ENCODE measurements at places on chromosomes 16 and 17.
A peak's percentile ranks its signal among the peaks of the same experiment; 100 is the strongest.

- no peak for DNase-seq
These were observed 23.7 kb upstream of the PHLPP2 start for GRCh38 chr16:71748226-71748625.

GRCh38 chr17:50893183-50893993, 27.2 kb upstream of the TOB1 start:
- no peak for DNase-seq

DNA sequence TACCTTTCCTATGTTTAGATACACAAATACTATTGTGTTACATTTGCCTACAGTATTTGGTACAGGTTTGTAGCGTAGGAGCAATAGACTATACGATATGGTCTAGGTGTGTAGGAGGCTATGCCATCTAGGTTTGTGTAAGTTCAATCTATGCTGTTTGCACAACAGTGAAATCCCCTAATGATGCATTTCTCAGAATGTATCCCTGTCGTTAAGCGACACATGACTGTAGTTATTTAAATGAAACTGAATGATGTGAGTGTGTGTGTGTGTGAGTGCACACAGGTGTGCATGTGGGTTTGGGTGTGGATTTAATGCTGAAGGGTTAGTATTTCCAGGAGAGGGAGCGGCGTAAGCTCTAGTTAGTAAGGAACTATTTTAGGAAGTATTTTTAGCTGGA, 34.6 kb upstream of the SMIM36 start:
- no peak for DNase-seq

- no peak for DNase-seq
These were observed 98.2 kb downstream of the AXIN2 start for GRCh38 chr17:65463242-65463641.

- DNase-seq = no peak
These were observed 104.7 kb downstream of the COPRS start for GRCh38 chr17:31754239-31754945.

- no peak for DNase-seq
These were observed 26.5 kb downstream of the SREBF1 start for GRCh38 chr17:17810084-17810894.

DNA sequence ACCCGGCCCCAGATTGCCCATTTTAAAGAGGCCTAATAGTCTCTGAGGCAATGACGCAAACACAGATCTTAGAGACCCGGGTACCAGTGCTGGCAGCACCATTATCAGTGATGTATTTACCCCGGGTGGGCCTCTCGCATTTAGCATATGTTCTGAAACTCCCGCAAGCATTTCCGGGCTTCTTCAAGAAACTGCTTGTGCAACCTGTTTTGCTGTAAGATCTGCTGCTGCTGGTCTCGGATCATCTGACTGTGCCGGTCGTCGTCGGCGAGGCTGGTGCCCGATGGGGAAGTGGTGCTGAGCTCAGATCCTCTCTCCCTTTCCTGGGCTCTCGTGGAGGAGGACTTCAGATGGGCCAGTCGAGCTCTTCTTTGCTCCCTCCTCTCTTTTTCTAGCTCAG, 12.5 kb downstream of the CEP295NL start:
- peak; percentile 47 for DNase-seq

GRCh38 chr16:85296859-85297660, 184.8 kb upstream of the CIBAR2 start:
- peak; percentile 58 for DNase-seq

DNA sequence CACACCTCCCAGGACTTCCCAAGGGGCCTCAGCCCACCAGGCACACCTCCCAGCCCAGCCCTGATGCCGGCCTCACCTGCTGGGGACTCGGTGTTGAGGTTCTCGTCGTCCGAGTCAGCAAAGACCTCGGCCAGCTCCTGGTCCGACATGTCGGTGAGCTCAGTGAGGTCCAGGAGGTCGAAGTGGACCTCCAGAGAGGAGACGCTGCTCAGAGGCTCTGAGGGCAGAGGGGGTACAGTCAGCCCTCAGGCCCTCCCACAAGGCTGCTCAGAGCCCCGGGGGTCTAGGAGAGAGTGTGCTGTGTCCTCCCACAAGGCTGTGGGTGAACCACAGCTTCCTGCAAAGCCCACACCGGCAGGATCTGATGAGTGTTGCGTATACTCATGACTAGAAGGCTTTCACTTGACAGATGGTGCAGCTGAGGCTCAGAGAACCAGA, 10.5 kb downstream of the DBNDD1 start:
- DNase-seq = peak; percentile 71

GRCh38 chr17:18363101-18364049, at the start of gene SHMT1:
TSS of gene SHMT1 (minus strand) at chr17:18363550. CDS start at chr17:18355981, 7,569 bp downstream.
- peak; percentile 91 for DNase-seq

GRCh38 chr17:44796731-44797130, 33.4 kb downstream of the GJC1 start:
- no peak for DNase-seq

DNA sequence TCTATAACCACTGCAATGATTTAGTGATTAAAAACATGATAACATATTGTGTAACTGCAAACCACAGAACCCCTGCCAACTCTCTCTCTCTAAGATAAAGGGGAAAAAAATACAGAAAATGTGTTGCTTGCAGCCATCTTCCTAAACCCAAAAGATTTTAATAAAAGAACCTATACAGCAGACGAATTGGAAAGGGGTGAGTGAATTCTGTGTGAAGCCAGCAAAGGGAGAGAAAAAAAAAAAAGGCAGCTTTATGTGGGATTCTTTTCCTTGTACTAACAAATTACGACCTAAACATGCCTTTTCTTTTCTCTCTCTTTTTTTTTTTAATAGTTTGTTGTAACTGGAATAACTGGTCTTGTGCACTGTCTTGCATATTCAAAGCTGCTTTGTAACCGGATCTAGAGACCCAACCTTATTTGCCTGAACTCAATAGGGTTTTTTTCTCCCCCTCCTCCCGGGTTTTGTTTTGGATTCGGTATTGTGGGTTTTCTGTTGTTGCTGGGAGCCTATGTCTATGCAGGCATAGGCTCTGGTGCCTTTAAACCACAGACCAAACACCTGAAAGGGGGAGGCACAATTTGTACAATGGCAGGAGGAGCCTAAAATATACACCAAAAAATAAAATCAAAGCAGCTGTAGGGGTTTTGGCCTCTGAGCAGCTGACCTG, 7.0 kb upstream of the ZFHX3 start:
- DNase-seq = no peak

GRCh38 chr17:57294101-57294500, 37.8 kb downstream of the MSI2 start:
- no peak for DNase-seq

DNA sequence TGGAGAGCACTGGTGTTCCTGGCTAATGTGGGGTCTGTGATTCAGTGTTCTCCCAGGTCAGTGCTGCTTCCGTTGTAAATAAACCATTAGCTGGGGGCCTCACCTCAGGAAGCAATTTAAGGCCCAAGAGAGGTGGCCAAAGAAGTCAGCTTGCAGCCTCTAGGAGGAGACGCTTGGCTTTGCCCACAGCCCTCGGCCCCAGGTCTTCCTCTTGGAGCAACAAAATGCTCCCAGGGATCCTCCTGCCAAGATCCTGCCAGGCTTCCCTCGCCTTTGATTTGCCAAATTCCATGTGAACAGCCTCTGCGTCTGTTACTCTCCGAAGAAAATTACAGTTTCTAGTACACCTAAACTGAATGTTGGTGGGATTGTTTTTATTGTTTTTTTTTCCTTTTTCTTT, 62.4 kb upstream of the TBX2 start:
- DNase-seq = no peak

GRCh38 chr17:77572065-77572601, 386.4 kb upstream of the TNRC6C start:
- no peak for DNase-seq

DNA sequence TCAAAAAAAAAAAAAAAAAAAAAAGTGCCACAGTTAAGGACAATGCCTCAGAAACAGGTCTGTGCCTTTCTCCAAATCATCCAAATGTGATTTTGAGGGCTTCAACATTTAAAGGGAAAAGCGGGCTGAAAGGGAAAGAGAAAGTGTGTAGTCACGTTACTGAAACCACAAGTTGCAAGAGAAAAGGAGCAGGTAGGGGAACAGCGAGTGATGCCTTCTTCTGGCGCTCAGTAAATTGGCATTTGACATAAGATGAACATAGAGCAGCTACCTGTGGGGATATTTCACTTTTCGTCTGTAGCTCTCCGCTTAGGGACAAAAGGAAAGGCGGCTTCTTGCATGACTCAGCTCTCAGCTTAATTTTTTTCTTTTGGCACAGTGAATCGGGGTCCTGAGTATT, 11.1 kb downstream of the CMTM2 start:
- peak; percentile 21 for DNase-seq

GRCh38 chr16:4677994-4678393, 15.4 kb upstream of the NUDT16L1 start:
- no peak for DNase-seq

- DNase-seq = no peak
These were observed 33.2 kb upstream of the USP7 start for GRCh38 chr16:8996891-8997290.

GRCh38 chr16:53974484-53975080, 270.6 kb downstream of the FTO start:
- DNase-seq = no peak

DNA sequence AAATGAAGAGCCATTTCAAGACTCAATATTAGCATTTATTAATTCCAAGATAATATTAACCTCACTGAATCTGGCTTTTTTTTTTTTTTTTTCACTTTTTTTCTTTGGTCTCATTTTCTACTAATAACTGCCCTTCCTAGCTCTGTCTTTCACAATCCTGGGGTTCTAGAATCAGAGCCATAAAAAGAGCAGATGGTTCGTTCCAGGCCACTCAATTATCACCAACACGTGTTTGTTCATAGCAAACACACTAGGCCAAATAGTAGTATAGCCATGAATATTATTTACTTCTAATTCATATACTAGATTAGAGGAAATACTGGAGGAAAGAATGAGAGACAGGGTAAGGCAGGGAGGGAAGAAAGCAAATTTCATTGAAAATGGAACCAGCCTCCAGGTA, 39.8 kb downstream of the TEX2 start:
- DNase-seq = no peak

DNA sequence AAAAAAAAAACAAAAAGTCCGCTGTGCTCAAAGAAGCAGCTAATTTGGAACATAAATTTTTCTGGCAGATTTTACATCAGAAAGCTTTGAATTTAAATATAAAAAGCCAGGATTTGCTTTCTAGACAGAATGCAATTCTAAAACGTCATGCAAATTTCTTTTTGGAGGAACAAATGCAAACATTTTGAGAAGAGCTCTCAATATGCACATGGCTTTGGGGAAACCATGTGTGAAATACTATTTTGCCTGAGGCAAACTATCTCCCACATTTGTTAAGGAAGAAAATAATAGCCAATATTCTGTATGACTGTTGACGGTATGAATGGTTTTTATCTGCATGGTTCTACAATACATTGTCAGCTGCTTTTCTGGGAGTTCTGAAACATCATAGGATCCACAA, 320.0 kb upstream of the PSMD7 start:
- DNase-seq = no peak

- no peak for DNase-seq
These were observed 19.2 kb downstream of the ARHGAP27 start for GRCh38 chr17:45413498-45413923.

DNA sequence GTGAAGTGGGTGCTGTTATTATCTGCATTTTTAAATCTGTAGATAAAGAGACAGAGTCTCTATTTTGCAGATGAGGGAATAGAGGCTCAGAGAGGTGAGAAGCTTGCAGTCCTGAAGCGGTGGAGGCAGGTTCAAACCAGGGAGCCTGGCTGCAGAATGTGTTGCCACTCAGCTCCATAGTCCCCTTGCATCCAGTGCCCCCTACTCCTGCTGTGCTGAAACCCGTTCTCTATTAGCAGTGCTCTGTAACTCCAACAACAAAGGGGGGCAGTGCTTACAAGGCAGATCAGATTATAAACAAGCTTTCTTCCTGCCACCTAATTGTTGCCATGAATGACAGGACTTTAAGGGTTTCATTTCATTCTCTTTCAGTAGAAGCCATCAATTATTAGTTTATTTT, 118.1 kb upstream of the CACNG3 start:
- no peak for DNase-seq

DNA sequence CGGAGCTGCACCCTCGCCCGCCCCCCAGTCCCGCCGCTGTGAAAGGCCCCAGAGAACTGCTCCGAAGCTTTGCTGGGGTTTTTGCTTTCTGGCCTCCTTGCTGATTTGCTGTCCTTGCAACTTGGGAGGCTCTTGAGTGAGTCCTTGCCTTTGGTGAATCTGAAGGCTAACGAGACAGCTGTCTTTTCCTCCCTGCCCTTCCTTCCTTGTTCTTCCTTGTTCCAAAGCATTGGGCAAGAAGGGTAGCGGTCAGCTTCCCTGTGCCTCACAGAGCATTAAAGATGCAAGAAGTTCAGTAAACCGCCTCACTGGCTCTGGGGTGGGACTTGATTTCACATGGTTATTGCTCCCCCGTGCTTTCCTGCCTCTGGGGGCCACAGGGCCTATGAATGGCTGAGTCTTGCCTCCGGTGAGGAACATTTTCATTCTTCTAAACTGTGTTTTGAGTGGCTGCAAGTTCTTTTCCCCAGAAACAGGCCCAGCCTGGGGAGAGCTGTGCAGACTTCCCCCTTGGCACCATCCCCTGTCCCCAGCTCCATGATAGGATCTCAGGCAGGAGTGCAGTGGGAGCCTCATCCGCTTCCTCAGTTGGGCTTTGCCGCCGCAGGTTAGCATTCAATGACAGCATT, 1.4 kb downstream of the YPEL2 start:
- no peak for DNase-seq

DNA sequence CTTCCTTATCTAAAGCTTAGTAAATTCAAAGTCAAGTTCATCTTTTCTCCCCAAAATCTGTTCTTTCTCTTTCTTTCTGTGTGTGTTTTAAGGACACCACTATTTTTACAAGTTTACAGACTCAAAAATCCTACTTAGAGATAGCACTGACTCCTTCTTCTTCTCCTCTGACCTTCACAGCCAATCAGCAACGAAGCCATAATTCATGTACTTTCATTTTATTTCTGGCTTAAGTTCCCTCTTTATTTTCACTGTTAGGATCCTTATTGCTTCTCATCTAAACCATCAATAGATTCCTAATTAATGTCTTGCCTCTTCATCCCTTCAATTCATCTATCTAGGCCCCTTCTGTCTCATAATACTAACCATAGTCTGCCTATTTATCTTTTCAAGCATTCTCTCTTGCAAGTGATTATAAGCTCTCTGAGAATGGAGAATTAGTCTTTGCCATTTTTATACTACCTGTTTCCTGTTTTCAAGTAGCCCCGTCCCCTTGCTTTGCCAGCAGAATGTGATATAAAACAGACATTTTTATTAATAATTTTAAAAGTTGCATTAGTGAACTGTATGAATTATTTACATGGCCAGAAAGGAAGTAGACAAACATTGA, 27.0 kb downstream of the CDC27 start:
- DNase-seq = no peak

- DNase-seq = no peak
These were observed 361.8 kb upstream of the CDH5 start for GRCh38 chr16:66004699-66005098.

DNA sequence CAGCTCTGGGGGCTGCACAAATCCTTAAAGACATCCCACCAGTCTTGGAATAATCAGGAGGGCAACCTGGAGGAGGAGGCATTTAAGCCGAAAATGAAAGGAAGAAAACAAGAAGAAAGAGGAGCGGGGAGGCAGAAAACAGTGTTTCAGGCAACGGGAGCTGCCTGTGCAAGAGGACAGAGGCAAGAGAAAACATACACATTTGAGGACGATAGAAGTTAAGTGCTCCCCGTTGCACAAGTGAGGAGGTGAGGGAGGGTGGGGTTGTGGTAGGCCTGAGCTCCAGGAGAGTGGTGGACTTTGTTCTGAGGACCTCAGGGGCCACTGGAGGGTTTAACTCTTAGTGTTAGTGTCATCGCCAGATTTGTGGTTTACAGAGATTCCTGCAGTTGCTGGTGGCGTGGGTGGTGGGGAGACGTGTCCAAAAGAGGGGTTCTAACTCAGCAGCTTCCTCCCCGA, 27.6 kb upstream of the CIBAR2 start:
- no peak for DNase-seq
